ENCODE measurements at places on chromosomes 5 and 9. TPM values are rescaled to one million over a fixed set of nuclear protein-coding genes. Genes with fewer than 3 reads are reported as not detected.

Gene TICAM2
- total RNA-seq = 0.93 TPM

Gene TSLP
- total RNA-seq = not detected

Gene FOXD4
- 0.38 TPM for total RNA-seq

Gene TAL2
- 0.36 TPM for total RNA-seq

Gene GPRIN1
- total RNA-seq = 0.54 TPM

Gene PCDHGA1
- 0.43 TPM for total RNA-seq

Gene SHISAL2B
- not detected for total RNA-seq

Gene NEURL1B
- total RNA-seq = 0.34 TPM

Gene ERMP1
- total RNA-seq = 13.0 TPM

Gene SLC4A9
- total RNA-seq = 0.96 TPM

Gene PHPT1
- 167 TPM for total RNA-seq

Gene COL15A1
- not detected for total RNA-seq

Gene GABRA6
- not detected for total RNA-seq

Gene TRAF1
- total RNA-seq = 130 TPM

GRCh38 chr5:135139381-135140134, 105.5 kb upstream of the PITX1 start:
- DNase-seq = no peak

GRCh38 chr9:103802068-103802467, 292.0 kb upstream of the SMC2 start:
- DNase-seq = no peak

- no peak for DNase-seq
These were observed 1157.4 kb upstream of the CDH18 start for GRCh38 chr5:21145376-21145775.

DNA sequence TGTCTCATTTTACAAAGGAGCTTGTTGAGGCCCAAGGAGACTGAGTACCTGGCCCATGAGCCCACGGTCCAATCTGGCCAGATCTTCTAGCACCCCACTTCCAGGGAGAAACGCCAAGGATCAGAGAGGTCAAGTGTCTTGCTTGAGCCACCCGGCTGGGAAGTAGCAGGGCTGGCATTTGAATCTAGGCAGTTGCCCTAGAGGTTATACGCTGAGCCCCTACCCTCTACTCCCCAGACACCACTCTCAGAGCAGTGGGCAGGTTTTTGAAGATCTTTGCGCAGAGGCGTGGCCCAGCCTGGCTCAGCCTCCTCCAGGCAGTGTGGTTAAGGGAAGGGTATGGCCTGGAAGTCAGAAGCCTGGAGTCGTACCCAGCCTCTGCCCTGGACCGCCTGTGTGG, 5.8 kb upstream of the NUP214 start:
- DNase-seq = no peak

- DNase-seq = no peak
These were observed 10.5 kb upstream of the ITGA1 start for GRCh38 chr5:52777186-52777585.

DNA sequence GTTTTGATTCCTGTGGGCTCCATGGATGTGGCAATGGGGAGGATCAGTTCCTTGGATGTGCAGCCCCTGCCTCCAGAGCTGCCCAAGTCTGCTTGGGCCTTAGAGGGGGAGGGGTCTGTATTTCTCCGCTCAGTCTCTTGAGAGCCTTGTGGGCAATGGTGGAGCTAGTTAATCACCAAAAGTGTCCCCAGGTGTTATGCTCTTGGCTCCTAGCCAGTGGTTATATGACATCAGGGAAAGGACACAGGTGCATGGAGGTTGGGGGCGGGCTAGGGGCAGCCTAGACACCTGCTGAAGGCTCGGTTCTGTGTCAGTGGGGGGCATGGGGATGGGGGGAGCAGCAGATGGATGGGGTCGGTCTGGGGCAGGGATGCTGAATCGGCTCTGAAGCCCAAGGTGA, 12.4 kb upstream of the ARAP3 start:
- no peak for DNase-seq

- no peak for DNase-seq
These were observed 151.0 kb downstream of the COX7C start for GRCh38 chr5:86768699-86769202.

- DNase-seq = no peak
These were observed 150.6 kb downstream of the GAS1 start for GRCh38 chr9:86796666-86797065.

GRCh38 chr5:176547802-176548201, 1.3 kb upstream of the CDHR2 start:
- DNase-seq = peak; percentile 44

GRCh38 chr5:51095486-51095885, 287.8 kb upstream of the ISL1 start:
- no peak for DNase-seq

DNA sequence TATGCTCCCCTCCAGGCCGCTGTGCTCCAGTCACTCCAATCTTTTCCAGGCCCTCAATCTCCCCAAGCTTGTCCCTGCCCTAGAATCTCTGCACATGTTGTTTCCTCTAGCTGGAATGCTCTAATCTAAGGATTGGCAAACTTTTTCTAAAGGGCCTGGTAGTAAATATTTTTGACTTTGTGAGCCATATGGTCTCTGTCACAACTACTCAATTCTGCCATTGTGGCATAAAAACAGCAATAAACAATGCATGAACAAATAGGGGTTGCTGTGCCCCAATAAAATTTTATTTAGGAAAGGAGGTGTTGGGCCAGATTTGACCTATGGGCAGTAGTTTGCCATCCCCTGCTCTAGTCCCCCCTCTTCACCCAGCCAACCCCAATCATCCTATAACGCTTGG, 150.5 kb upstream of the LRRTM2 start:
- DNase-seq = no peak

DNA sequence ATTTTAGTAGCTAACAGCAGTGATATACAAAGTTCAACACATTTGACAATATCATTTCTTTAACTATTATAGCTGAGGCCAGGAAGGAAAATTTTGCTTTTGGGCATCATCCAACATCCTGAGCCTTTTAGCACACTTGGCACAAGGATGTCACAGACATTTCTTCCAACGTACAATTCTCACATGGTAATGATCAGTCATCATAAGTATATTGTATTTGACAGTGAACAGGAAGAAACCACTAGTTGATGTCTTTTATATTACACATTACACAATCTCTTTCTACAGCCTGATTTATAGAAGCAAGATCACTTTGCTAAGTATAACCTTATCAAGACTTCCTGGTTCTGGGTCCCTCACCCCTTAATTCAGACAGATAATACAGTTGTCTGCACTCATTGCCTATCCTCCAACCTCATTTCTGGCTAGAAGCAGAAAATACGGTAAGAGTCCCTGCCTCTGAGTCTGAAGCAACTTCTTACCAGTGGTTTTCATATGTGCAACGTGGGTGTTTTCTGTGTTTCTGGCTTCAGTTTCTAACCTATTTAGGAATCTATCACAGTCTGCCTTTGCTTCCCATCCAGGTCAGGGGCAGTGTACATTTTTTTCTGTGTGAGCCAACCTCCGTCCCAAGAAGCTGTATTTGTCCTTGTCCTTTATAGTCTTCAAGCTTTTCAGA, 167.8 kb downstream of the PAM start:
- DNase-seq = no peak

DNA sequence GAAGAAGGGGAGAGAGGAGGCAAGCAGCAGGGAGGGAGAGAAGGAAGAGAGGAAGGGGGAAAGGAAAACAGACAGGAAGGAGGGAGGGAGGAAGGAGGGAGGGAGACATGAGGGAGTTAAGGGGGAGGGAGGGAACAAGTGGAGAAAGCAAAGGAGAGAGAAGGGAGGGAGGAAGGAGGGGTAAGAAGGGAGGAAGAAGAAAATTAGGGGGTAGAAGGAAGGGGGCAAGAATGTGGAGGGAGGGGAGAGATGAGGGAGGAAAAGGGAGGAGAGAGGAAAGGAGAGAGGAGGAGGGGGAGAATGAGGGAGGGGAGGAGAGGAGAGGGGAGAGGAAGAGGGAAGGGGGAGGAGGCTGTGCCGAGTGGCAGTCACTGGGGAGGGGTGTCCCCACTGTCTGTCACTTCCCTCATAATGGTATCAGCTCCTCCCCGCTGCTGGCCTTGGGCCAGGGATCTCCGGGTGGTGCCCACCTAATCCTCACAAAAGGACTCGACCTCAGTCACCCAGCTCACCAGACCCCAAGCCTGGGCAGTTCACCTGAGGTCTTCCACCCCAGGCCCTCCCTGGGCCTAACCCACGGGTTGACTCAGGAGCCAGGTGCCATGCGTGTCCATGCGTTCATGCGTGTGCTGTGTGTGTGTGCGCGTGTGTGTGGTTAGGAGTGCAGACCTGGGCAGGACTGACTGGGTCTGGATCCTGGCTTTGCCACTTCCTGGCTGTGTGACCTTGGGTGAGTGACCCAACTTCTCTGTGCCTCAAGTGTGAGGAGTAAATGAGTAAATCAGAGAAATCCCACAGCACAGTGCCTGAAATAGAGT, 18.1 kb downstream of the C9orf50 start:
- no peak for DNase-seq

DNA sequence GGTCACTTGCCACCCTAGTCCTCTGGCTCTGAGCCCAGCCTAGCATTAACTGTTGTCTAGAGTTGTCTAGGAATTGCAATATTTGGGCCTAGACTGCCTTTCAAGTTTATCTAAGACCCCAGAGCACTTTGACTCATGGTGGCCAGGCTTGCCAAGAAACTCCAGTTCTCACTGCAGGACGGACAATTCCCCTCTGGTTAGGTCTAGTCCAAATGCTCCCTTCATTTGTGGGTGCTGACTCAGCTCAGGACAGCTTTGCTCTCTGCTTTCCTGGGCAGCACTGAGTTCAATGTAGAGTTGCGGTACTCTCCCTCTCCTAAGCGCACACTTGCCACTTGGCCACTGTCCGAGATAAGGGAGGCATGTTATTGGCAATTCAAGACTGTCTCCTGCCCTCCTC, 619.4 kb downstream of the TLE1 start:
- no peak for DNase-seq

GRCh38 chr9:70852711-70853240, 268.6 kb downstream of the TRPM3 start:
- no peak for DNase-seq

DNA sequence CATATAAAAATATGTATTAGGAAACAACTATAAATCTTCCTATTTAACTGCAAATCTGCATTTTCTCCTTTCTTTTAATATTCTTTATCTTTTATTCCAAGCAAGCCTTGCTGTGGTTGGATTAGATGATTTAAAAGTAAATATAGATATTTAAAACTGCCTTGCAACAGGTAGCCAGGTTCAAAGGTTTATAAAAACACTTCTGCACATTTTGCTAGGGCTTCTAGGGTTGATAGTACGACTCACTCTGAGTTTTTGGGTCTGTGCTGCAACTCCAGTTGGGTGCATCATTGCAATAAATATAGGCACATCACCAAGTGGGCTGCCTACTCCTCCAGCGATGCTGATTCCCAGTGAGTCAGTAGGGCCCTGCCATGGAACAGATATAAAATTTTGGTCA, 167.7 kb downstream of the MPDZ start:
- DNase-seq = no peak

GRCh38 chr5:150587856-150588595, 52.4 kb upstream of the SYNPO start:
- no peak for DNase-seq

DNA sequence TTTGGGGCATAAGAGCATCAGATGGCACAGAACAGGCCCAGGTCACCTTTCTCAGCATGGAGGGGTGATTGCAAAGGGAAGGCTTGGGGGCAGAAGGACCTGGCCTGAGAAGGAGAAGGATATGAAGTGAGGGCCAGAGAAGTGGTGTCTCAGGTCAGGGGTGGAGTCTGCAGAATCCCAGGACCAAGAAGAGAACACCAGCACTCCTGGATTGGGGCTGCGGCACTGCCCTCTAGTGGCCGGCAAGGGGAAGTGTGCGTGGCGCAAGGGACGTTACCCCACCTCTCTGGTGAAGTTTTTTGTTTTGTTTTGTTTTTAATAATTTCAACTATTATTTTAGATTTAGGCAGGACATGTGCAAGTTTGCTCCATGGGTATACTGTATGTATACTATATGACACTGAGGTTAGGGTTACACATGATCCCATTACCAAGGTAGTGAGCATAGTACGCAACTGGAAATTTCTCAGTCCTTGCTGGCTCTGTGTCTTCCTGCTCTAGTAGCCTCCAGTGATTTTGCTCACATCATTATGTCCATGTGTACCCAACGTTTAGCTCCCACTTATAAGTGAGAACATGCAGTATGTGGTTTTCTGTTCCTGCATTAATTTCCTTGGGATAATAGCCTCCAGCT, 1548.6 kb downstream of the EFNA5 start:
- no peak for DNase-seq

All from naive thymus-derived CD4-positive, alpha-beta T cell (primary cell).